ENCODE measurements at places on chromosomes 7 and 10.

DNA sequence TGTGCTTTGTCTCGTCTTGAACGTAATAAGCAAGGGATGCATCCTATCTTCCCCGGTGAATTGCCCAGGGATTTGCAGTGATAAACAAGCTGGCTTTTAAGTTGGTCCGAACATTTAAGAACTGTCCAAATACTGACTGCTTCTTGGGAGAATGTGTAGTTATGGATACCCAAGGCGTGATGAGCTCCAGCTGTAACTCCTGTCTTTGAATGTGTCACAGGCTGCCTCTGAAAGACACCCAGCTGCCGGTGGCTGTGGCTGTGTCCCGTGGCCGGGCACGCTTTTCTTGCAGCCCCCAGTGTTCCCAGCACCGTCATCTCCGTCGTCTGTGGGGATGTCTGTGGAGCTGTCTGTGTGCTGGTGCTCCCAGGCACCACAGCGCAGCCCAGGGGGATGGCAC is 118.1 kb downstream of the GLRX3 start:
- DNase-seq, result no peak

GRCh38 chr7:945556-946255 is 8.8 kb downstream of the ADAP1 start:
- DNase-seq, result no peak

GRCh38 chr10:91708174-91708861 is 75.4 kb upstream of the PPP1R3C start:
- no peak for DNase-seq

- no peak for DNase-seq
These were observed 106.9 kb upstream of the PDLIM1 start for GRCh38 chr10:95397747-95398146.

GRCh38 chr7:136230210-136230609 is 253.1 kb upstream of the MTPN start:
- no peak for DNase-seq

GRCh38 chr10:48594371-48594770 is 10.5 kb downstream of the ARHGAP22 start:
- DNase-seq, result peak; percentile 42

GRCh38 chr7:1925349-1925748 is 255.3 kb downstream of the ELFN1 start:
- peak; percentile 7 for DNase-seq

DNA sequence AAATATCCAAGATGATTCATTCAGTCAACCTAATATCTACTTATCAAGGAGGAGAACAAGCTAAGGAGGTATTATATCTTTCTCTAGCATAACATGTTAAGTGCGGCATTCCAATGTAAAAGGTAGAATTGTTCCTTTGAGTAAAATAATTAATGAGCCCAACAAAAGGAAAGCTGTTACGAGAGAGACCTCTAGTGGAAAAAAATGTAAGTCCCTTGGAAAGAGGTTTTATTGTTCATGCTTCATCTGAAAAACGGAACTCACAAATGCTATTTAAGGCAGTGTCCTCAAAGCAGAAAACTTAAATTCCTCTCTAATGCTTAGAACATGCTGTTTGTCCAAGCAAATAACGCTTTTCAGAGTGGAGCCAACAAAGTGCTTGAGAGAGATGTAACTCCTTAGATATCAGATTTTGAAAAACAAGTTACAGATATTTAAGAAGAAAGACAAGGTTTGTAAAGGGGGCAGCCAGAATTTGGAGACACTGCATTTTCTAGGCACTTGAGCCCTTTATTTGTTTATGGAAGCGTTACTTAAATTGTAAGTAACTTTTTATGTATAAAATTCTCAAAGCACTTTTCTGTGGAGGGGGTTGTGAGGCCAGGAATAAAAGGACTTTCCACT is 119.9 kb downstream of the TFEC start:
- peak; percentile 58 for DNase-seq

- no peak for DNase-seq
These were observed 209.5 kb upstream of the ZMIZ1 start for GRCh38 chr10:78859266-78859665.

DNA sequence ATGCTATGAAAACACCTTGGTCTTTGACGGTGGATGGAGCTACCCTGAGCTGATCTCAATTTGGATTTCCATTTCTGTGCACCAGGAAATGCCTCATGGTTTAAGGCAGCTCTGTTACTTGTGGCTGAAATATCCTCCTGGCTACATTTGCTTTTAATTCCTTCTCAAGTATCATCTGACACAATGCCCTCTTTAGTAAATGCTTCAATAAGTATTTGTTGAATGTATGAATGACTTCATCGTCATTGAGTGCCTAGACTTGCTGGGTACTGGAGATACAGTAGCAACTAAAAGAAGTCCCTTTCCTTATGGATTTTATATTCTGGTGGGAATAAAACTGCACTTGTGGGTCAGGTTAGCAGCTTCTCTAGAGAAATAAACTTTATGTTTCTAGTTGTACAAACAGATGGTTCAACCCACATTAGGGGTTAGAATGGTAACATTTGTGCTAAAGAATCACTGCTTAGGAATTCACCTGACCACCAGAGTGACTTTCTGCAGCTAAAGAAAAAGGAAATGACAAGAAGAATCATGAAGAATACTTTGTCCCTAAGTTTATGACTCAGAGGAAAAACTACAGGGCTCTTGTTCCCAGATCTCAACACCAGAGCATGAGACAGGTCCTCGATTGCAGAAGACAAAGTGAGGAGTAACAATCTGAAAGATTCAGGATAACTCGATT is 21.8 kb upstream of the SMNDC1 start:
- no peak for DNase-seq

DNA sequence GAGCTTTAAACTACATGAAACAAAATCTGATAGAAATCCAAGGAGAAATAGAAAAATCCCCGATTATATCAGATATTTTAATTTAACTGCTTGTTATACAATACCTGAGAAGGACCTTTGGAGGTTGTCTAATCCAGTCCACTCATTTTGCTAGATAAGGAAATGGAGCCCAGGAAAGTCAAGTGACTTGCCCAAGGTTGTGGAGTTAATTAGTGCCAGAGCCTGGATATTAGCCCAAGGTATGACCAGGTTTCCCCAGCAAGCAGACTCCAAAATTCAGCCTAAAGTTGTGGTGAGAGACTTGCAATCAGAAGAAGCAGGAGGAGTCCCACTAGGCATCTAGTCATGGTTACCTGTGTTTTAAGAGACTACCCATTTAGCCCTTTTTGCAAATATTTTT is 11.7 kb upstream of the EEPD1 start:
- DNase-seq, result no peak

DNA sequence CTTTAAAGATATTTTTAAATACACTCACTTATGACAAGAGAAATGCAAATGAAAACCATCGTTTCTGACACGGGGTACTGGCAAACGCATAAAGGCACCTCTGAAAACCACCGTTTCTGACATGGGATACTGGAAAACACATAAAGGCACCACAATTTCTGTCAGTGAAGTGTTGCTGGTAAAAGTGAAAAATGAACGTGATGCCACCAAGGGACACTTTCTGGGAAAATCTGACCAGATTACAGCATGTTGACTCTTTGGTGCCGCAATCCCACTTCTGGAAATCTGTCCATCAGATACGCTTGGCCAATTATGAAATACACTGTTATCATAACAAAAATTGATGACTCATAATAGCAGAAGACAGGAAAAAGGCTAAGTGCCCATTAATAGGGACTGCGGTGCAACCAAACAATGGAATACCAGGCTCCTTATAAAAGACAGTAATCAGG is 131.7 kb downstream of the ZMYND11 start:
- DNase-seq, result no peak

DNA sequence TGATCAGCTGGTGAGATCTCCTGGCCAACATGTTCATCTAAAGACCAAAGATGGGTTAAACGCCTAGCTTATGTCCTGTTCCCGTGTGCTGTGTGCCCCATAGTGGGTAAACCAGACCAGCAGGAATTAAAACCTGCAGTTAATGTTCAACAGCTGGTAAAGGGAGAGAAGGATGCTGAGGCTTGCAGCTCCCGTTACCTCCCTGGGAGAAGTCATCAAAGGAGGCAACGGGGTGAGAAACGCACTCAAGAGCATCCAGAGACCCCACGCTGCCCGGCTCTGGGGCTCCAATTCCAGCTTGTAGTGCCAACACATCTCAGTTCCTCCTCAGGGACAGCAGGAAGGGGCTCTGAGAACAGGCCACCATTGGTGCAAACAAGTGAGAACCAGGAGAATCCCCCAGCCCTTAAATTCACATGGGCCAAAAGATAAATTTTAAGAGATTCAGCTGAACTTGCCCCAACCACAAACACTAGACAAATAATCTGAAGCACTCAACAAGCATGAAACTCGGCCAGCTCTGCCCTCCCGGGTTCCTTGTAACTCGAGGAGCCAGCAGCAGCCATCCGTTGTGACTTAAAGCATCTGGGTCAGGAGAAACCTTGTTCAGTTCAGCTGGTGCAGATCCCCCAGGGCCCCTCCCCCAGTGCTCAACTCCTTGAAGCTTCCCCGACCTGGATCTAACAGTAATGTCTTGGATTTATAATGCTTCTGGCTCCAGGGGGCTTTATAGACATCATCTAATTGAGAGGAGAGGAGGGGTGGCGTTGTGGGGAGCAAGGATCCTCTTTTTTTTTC is 29.4 kb downstream of the FAM241B start:
- DNase-seq, result no peak

DNA sequence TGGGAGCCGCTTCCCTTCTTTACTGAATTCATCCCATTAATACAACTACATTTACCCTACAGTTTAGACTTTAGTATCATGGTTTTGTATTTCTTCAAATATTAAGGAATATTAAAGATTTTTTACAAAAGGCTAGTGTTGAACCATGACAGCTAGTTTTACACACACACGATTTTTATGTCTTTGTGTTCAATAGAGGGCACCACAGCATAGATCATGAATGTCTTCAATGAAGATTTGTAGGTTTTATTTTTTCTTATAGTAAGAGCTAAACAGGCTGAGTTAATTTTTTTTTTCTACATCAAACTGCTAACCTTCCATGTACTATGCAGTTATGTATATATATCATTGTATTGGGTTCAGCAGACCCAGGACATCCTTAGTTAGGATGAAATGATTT is 76.9 kb downstream of the SNX10 start:
- DNase-seq, result no peak

- no peak for DNase-seq
These were observed 15.7 kb downstream of the SDHAF3 start for GRCh38 chr7:97133159-97133558.

GRCh38 chr7:54961391-54961790 is 57.4 kb upstream of the EGFR start:
- no peak for DNase-seq

- DNase-seq, result peak; percentile 30
These were observed 30.0 kb upstream of the SEM1 start for GRCh38 chr7:96739609-96740008.

DNA sequence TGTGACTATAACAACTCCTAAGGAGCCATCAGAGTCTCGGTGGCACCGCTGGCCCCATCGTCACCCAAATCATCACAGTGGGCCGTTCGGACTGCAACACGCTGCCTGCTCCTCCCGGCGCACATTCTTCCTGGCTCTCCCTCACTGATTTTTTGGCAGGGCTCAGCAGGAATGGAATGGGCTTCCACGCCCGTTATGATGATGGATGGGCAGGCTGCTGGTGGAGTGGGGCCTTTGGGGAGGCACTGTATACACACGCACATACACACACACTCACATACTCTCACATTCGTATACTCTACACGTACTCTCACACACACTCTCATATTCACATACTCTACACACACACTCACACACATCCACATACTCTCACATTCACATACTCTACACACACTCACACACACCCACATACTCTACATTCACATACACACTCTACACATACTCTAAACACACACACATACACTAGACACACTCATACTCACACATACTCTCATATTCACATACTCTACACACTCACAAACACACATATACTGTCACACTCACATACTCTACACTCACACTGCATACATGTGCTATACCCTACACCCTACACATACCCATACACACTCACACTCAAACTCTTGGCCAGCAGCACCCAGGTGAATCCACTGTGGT is 99.8 kb downstream of the KCNMA1 start:
- no peak for DNase-seq

GRCh38 chr10:7245505-7245904 is 165.3 kb downstream of the SFMBT2 start:
- DNase-seq, result no peak

- DNase-seq, result no peak
These were observed 143.5 kb downstream of the PIP4K2A start for GRCh38 chr10:22570733-22571430.

- no peak for DNase-seq
These were observed 483.1 kb upstream of the NRP1 start for GRCh38 chr10:33817605-33818004.

DNA sequence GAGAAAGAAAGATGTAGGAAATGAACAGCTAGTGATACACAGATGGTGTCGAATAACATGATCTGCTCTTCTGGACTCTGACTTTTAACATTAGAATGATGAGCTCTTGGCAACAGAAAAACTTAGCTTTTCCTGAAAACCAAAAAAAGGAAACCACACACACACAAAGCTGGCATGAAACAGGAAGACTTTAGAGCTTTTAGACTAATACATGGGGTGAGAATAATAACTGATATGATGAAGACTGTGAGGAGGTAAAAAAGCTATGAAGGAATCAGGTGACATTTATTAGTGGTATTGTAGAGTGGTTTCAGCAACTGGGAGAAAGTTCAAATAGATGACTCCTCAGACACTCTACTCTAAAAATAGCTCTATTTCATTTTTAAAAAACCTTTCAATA is 491.9 kb downstream of the PARD3 start:
- DNase-seq, result no peak

GRCh38 chr7:20220921-20221547 is 3.9 kb upstream of the MACC1 start:
- DNase-seq, result no peak

- DNase-seq, result no peak
These were observed 208.6 kb downstream of the LHFPL3 start for GRCh38 chr7:104536956-104537355.

GRCh38 chr10:18563003-18563726 is 88.2 kb downstream of the NSUN6 start:
- no peak for DNase-seq

GRCh38 chr10:109993551-109994330 is 14.0 kb upstream of the ADD3 start:
- DNase-seq, result no peak

- no peak for DNase-seq
These were observed 694 bp upstream of the WASL start for GRCh38 chr7:123749537-123749857.

GRCh38 chr7:124429923-124430322 is 335.7 kb downstream of the GPR37 start:
- peak; percentile 49 for DNase-seq

GRCh38 chr10:2980116-2980515 is 87.2 kb upstream of the PFKP start:
- no peak for DNase-seq
